ENCODE measurements at places on chromosomes 6 and 20. TPM values are rescaled to one million over a fixed set of nuclear protein-coding genes. Genes with fewer than 3 reads are reported as not detected.

PEX7 gene
- polyA plus RNA-seq = 4.5 TPM

LINC00237 gene
- not detected for polyA plus RNA-seq

TRIM15 gene
- not detected for polyA plus RNA-seq

TRMT11 gene
- 4.0 TPM for polyA plus RNA-seq

AIF1 gene
- not detected for polyA plus RNA-seq

Measured in endothelial cell of umbilical vein (primary cell).